ENCODE measurements at places on chromosomes 2 and 18.

DNA sequence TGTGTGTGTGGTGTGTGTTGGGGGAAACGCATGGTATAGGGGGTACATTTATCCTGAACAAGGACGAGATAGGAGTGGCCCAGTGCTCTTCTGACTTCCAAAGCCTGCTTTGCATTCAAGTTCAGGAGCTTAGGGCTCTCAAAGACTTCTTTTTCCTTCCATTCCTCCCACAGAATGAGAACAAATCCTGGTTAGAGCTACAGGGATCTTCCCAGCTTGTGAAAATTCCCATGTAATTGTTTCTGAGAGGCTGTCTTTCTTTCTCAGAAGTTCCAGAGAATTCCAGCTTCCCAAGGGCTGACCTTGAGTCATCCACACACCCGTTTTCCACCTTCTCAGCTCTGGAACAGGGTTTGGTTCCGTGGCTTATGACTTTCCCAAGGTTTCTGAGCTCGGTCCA, 38.9 kb downstream of the FASTKD2 start:
- no peak for DNase-seq

DNA sequence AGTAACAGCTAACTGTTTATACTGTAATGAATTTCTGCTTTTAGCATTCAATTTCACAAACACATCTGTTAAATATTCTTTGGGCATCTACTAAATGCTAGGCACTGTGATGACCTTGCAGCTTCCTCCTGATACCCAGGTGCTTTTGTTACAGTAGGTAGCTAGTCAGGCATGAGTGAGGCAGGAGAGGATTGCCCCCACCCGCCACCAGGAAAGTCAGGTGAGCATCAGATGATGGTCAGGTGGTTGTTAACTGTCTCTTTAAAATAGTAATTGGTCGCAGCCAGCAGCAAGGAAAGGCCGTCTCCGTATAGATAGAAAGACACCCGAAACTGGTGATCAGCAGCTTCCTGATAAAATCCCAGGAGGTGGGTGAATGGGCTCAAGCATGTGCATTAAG, 255.6 kb downstream of the PIEZO2 start:
- no peak for DNase-seq

DNA sequence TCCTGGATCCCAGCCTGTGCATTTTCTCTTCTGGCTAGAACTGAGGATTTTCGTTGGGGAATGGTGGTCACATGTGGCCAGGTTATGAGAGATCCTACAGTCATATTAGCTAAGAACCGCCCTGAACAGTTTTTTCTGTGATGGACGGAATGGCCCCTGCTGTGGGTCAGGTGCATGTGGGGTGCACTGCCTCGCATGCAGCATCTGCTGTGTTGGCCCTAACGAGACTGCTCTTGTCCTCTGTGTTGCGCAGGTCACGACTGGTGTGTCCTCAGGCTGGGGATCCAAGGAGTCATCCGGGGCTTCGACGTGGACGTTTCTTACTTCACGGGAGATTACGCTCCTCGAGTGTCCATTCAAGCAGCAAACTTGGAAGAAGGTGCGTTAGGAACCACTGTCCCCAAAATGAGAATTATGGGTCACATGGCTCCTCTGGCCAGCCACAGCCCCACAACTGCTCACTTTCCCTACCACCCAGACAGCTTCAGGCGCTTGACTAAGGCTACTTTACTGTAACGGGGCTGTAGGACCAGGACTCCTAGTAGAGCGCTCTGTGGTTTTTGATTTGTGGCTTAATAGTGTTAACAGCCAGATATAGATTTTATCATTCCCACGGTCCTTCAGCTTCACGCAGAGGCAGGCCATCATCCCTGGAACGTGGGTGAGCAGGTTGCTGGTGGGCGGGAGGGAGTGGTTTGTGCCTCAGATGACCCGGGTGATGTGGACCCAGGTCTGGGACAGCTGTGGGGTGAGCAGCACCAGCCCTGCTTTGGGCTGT, 21.8 kb downstream of the ALLC start:
- no peak for DNase-seq

DNA sequence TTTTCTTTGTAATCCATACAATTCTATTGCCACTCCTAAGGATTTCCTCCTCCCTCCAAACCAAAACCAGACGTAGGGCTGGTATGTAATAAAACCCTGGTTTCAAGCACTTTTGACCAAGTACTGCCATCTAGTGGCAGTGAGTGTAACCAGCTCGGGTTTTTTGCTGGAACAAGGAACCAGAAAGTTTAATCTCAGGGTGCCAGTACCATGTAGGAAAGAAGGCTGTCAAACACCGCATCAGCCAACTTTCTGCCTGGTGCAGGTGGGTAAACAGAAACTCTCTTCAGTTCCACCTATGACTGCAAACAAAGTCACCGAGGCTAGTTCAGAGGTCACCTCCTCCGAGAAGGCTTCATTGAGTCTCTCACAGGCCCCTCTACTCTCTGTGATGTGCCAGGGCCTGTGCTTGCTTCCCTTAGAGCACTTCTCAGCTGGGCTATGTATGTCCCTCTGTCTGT, 10.2 kb upstream of the THNSL2 start:
- peak; percentile 45 for DNase-seq

DNA sequence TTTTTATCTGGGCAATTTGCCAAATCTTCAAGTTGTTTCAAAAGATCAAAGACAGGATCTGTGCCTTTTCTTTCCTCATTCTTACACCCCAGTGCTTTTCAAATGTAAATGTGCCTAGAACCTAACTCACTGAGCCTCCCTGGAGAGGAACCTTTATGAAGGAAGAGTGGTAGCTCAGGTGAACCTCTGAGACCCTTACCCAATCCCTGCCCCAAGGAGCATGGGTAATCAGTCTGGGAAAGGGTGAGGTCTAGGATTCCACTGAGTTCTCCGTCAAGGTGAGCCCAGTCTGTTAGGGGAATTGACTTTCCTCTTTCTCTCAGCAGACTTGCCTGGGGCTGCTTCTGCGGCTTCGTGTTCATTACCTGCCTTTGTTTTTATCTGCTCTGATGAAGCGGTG, 88.1 kb upstream of the MAP4K4 start:
- DNase-seq = no peak

- no peak for DNase-seq
These were observed 7.2 kb downstream of the E2F6 start for GRCh38 chr2:11458753-11459152.

DNA sequence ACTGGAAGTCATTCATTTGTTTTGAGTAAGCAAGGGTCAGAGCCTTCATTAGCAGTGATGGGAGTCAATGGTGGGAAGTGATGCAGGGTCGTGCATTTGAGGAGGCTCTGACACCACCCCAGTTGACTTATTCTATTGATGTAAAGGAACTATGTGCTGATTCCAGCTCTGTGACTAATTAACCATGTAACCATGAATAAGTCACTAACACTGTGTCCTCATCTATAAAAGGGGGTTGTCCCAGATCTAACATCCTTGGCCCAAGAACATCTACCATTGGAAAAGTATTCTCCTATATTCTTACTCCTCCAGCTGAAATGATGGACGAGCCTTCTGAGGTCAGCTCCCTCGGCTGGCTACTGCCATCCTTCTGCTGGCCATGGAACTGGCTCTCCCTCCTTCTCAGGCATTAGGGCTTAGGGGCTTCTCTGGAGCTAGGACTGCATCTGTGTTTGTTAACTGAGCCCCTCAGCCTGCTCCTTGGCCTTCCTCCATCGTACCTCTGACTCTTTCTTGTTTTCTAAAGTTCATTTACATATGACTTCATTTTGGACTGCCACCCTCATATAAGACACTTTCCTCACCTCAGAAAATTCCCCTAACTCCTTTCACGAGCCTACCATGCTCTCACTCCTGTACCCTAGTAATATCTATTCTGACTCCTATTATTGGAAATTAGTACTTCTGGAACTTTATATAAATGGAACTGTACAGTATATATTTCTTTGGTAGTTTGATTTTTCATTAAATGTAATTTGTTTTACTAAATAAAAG, 115.5 kb downstream of the KCTD1 start:
- no peak for DNase-seq

- no peak for DNase-seq
These were observed 564.4 kb upstream of the LINC00305 start for GRCh38 chr18:64713284-64713683.

- no peak for DNase-seq
These were observed 171.6 kb upstream of the TNP1 start for GRCh38 chr2:217031445-217031844.

- no peak for DNase-seq
These were observed 42.1 kb upstream of the ARHGAP25 start for GRCh38 chr2:68692511-68692910.

DNA sequence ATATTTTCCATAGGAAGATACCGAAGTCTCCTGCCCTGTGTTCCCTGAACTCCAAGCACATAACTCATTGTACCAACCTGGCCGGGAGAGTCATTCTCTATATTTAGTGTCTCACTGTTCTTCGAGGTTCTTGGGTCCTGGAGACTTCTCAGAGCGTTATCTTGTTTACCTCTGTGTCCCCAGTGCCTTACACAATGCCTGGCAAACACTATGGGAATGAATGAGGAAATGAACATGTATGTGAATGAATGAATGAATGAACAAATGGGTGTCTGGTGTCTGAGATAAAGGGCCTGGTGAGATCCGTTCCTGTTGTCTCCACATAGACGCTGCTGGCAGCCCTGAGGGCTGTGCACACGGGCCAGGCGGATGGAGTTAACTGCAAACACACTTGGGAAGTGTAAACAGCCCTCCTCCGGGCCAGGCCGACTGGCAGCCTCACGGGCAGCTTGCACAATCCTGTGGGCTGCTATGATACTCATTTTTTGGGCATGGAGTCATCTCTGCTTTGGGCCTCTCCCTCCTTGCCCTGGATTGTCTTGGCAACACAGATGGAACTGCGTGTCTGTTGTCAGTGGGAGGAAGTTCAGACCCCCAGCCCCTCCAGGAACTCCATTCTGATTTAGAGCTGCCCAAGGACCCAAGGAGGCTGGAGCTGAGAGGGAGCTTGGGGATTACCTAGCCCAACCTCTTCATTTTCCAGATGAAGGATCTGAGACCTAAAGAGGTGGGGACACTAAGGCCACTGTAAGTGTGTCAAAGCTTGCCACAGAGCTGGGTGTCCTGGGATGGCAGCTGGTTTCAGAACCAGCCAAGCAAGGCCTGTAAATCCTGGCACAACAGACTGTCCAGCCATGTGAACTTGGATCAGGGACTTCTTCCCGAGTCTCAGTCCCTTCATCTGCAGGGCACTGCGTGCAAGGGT, 124.4 kb downstream of the INHBB start:
- DNase-seq = no peak

- no peak for DNase-seq
These were observed 95.1 kb upstream of the WDSUB1 start for GRCh38 chr2:159381574-159381973.

- no peak for DNase-seq
These were observed 58.2 kb upstream of the ACSL3 start for GRCh38 chr2:222802514-222803196.

DNA sequence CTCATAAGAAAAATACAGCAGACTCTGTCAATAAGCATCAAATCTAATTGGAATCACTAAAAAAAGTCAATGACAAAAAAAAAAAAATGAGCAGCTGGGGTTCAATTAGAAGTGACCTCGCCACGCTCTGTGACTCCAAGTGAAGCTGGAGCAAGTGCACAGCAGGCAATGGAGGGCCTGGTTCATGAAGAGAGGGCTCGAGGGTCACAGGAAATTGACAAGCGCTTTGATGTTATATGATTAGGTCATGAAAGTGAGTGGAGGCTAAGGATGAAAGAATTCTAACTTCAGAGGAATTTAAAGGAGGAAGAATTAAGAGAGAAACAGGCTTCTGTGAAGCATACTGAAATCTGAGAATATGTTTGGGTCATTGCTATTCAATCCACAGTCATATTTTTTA, 85.4 kb upstream of the TMEM18 start:
- no peak for DNase-seq

GRCh38 chr18:22344908-22345670, 72.6 kb downstream of the CTAGE1 start:
- DNase-seq = no peak

- no peak for DNase-seq
These were observed 183.1 kb upstream of the ARL4C start for GRCh38 chr2:234679741-234680687.

DNA sequence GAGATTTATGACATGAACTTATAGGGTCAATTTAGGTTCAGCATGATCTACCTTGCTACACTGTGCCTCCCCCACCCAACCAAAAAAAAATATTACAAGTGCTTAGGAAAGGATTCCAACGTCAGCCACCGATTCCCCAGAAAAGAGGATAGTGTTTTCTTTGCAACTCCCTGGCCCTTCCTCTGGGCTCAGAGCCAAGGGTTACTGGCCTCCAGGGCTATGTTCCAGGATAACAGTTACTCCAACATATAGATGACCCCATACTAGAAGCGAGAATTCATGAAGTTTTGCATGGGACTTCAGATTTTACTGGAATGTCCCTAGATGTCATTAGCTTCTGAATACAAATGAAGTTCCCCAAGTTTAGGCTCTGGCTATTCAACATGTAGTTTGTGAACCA, 172.1 kb downstream of the UPP2 start:
- DNase-seq = no peak

GRCh38 chr2:188293601-188294351, 2.1 kb downstream of the GULP1 start:
- DNase-seq = no peak

GRCh38 chr2:199163613-199164458, 293.9 kb downstream of the SATB2 start:
- DNase-seq = no peak

DNA sequence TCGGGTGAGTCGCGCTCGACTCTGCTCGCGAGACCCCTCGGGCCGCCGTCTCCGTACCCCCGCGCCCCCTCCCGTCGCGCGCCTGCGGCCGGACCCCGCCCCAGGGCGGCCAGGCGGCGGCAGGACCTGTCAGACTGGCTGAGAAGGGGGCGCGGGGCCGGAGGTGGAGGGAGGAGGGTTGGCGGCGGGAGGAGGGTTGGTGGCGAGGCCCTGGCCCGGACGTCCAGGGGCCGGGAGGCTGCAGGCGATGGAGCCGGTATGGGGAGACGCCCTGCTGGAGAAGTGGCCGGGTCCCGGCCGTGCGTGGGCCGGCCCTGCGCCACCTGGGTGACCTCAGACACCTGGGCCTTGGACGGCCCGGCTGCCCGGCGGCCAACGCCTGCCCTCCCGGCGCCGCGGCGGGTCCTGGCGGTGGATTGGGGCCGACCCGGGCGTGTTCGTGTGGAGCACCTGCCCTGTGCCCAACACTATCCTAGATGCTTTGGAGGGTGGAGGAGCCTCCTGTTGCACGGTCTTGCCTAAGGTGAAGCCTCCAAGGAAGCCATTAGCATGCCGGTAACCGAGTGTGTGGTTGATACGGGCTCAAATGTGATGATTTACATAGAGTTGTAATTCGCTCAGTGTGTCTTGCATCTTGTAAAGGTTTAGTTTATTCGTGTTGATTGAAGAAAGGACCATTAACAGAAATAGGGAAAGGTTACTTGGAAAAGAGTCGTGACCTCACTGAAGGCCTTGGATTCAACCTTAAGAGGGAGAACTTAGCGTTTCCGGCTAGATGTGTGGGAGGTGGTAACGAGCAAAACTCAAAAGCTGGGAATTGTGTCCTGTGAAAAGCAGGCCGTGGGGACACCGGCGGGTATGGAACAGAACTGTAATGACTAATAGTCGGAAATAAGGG, 550 bp downstream of the MYL12B start:
- DNase-seq = peak; percentile 52

DNA sequence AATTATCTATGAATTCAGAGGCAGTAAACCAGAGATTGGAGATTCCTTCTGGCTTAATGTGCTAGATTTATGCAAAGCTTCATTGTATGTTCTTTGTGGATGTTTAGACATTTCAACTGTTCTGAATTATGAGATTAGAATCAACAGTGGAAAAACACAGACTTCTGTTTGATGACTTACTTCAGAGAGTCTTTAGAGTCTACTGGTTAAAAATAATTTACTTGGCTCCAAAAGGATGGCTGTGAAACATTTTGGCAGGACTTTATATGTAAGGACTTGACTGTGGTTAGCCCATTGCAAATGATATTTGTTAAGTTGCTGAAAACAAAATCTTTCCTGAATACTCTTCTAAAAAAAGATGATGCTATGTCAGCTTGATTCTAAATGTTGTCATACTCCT, 25.5 kb upstream of the LRRC30 start:
- DNase-seq = no peak

All from activated CD4-positive, alpha-beta memory T cell treated with anti-CD3 and anti-CD28 coated beads, Interleukin-2, amount 10 ng/mL, durations not matched to agents 7 days and 5 days (primary cell).